Stimulated activated CD4-positive, alpha-beta T cell treated with anti-CD3 and anti-CD28 coated beads, Interleukin-1b, Interleukin-23, amount 100 ng/mL, for 1 hour (primary cell): ENCODE measurements at places on chromosomes 4 and X.

GRCh38 chr4:112808001-112808400 is 171.1 kb downstream of the LARP7 start:
- DNase-seq, result no peak

- DNase-seq, result no peak
Observed at GRCh38 chrX:42585842-42586621, 191.9 kb downstream of the PPP1R2C start.

DNA sequence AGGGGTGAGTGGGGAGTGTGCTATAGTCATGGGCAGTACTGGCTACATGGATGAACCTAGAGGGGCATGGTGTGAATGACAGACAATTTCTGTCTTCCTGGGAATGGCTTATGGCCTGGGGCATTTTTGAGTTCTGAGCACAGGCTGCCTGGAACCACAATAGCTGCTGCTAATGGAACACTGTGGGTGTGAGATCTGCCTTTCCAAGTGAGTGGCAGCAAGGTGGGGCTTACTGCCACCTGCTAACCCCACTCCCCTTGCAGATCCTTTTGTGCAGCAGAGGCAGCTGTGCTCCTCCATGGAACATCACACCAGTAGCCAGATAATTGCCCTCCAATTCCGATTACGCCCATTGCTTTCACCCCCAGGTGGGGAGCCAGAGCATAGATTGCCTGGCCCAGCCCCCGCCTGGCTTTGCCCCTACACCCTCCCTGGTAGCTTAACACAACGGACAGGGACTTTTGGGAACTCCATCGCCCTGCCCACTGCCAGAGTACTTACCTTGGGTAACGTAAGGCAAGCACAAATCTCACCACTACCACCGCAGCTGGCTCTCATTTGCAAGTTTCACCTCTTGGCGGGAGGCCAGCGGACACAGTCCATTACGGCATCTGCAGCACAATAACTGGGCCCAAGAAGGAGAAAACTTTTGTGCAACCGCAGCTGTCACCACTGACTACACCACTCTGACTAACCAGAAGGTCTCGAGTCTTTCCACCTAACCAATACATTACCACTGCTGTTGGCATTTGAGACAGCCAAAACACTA is 421.2 kb upstream of the NWD2 start:
- no peak for DNase-seq

DNA sequence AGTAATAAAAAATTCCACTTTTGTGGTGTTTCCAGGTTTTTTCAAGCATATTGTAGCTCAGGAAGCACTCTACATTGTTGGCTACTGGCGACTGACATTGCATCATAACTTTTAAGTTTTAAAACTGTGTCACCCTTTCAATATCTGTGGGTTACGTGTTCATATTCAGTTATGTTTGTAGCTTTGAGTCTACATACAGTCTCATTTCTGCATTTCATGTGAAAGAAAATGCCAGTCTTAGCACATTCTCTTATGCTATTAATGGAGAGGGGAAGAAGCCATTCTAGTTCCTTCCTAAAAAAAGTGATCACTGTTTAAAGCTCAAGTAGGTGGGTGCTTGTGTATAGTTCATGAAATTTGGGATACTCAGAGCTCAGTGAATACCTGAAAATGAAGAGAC is 38.1 kb downstream of the DIAPH2 start:
- DNase-seq, result no peak

- DNase-seq, result no peak
Observed at GRCh38 chrX:53196678-53197077, 28.3 kb downstream of the KDM5C start.

GRCh38 chr4:727576-727975 is 21.9 kb downstream of the PCGF3 start:
- DNase-seq, result no peak

DNA sequence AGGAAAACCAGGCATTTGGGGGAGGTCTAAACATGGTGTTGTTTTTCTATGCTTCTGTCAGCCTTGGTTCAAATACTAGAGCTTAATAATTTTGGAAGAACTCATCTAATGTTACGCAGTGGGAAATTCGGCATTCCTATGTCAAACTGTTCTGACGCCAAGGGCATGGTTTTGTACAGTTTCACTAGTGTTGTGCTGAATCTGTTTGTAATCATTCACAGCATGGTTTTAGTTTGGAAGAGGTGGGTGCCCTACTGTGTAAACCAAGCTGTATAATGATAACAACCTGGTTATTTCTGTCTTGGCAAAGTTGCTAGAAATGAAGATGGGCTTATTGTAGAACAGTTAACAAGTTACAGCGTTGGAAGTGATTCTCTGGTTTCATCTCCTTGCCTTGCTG is 5.2 kb downstream of the DDX3X start:
- no peak for DNase-seq

DNA sequence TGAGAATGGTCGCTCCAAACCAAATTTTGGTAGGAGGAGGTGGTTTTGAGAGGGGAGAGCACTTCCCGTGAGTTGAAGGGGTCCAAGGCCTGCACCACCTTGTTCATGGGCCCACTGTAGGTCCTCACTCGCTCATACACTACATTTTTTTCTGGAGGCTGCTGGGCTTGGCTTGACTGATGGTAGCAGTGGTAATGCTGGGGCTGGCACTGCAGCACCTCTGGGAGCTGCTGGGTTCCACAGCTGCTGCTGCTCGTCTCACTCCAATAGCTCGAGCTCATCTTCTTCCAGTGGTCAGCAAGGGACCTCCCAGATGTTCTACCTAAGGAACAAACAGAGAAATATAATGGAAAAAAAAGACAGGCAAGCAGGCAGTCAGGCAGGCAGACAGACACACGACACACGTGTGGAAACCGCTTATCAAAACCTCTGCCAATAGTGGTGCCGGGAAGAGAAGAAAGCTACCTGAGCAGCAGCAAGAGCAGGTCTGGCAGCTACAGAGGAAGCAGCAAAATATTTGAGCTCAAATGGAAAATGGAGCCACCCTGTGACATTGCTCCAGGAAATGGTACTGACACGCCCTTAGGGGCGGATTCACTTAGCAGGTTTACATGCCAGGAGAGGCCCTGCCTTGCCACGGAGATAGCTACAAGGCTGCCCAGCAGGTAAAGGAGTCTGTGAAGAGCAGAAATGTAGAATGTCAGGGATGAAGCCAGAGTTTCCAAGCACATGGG is at the start of gene POF1B:
POF1B (minus strand) TSS at position 492 of the 734 bp plus-strand sequence; CDS start at position 281, 211 bp downstream.
- no peak for DNase-seq

GRCh38 chrX:118503260-118504041 is 7.8 kb downstream of the DOCK11 start:
- DNase-seq, result no peak

DNA sequence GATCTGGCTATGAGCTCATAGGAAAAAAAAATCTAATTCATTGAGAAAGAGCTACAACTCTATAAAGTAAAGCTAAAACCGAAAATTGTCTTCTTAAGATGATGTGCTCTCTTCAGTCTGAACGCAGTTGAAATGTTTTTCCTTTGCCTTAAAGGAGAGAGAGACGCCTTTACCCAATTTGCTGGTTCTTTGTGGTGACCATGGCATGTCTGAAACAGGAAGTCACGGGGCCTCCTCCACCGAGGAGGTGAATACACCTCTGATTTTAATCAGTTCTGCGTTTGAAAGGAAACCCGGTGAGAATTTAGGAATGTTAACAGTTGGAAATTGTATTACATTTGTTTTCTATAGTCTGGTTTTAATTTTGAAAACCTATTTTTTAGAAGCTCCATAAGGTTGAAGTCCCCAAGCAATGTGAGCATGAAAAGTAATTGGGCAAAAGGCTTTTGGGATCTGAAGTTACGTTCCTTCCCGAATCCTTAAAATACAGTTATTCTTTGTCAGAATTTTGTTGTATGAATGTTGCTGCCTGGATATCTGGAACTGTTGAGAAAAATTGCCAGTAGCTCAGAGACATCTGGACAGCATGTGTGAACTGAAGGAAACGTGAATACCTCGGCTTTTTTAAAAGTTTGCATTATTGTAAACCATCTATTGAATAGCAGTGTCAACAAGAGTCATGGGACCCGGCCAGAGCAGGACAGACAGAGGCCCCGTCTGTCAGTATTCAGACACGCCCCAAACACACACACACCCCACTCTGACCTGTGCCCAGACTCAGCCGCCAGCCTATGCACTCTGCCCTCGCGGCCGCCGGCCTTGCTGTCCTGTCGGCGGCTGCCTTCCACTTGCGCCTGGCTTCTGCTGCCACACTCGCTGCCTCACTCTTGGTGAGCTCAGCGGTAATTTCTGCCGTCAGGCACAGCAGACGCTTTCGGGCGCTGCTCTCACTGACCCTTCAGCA is 9.9 kb downstream of the PIGG start:
- no peak for DNase-seq

GRCh38 chr4:53592686-53593501 is 1.6 kb upstream of the LNX1 start:
- no peak for DNase-seq
